T-helper 9 cell (primary cell): ENCODE measurements at places on chromosomes 7 and 10.

- no peak for DNase-seq
Measured at GRCh38 chr7:50363327-50364060, 59.0 kb downstream of the IKZF1 start.

GRCh38 chr7:149229526-149229925 is 9.9 kb upstream of the ZNF212 start:
- no peak for DNase-seq

DNA sequence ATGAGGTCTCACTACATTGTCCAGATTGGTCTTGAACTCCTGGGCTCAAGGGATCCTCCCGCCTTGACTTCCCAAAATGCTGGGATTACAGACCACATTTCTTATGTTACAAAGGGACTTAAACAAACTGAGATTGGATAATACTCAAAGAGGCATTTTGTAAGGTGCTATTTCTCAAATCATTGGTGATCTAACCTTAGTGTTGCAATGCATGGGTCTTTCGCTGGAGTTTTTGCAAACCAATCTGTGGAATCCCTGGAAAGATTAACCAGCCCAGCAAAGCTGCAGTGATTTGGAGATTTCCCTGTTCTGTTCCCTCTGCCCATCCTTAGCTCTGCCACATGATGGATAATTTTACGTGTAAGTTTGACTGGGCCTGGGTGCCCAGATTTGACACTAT is 20.4 kb upstream of the ECHDC3 start:
- no peak for DNase-seq

GRCh38 chr7:46544396-46545008 is 623.4 kb upstream of the IGFBP3 start:
- no peak for DNase-seq
